ENCODE measurements at places on chromosomes 12 and 14. TPM values are rescaled to one million over a fixed set of nuclear protein-coding genes. Genes with fewer than 3 reads are reported as not detected.

PRB2 gene
- not detected for total RNA-seq

LMBR1L gene
- 30.2 TPM for total RNA-seq

KLRG1 gene
- 2.7 TPM for total RNA-seq

TTC8 gene
- total RNA-seq = 15.9 TPM

CLEC2A gene
- not detected for total RNA-seq

KRT82 gene
- total RNA-seq = not detected

CISTR gene
- not detected for total RNA-seq

TMEM63C gene
- 0.71 TPM for total RNA-seq

WNT5B gene
- total RNA-seq = 38.8 TPM

RPGRIP1 gene
- 0.18 TPM for total RNA-seq

LRRIQ1 gene
- total RNA-seq = 0.53 TPM

TSPAN19 gene
- 0.04 TPM for total RNA-seq

ALDH1L2 gene
- 7.5 TPM for total RNA-seq

CLMN gene
- 3.2 TPM for total RNA-seq

GRCh38 chr12:47359310-47360092 is 279.7 kb upstream of the AMIGO2 start:
- no peaks in the 10 kb centered on the region for H3K4me1 ChIP-seq
- DNase-seq = no peak
- no peaks in the 10 kb centered on the region for H3K27me3 ChIP-seq
- H3K27ac ChIP-seq = no peak overlapping the region

GRCh38 chr12:117417004-117417403 is 55.6 kb upstream of the NOS1 start:
- H3K36me3 ChIP-seq = no peaks in the 10 kb centered on the region
- H3K27ac ChIP-seq = no peak overlapping the region
- DNase-seq = no peak
- peaks cover 10% of the 10 kb centered on the region for H3K4me1 ChIP-seq
- H3K4me3 ChIP-seq = no peak overlapping the region

DNA sequence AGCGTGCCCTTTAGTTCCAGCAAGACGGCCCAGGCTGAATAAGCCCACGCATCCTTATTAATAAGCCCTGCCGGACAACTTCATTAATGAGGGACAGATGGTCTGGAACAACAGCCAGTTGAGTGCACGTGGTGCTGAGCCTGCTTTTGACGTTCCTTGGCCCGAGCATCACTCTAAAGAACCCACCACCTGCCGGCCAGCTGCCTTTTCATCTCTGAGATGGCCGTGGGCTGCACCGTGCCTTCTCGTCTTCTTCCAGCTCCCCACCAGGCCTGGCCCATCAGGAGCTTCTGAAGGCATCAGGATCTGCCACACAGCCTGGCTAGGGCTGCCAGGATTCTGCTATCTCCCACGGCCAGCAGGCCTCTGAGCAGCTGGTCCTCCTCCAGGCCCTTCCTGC is 80.0 kb downstream of the AACS start:
- H3K4me3 ChIP-seq = no peak overlapping the region
- H3K27ac ChIP-seq = no peak overlapping the region
- no peaks in the 10 kb centered on the region for H3K36me3 ChIP-seq
- DNase-seq = peak; percentile 58

- no peak overlapping the region for H3K27ac ChIP-seq
- no peak overlapping the region for H3K4me3 ChIP-seq
- H3K36me3 ChIP-seq = no peaks in the 10 kb centered on the region
- H3K27me3 ChIP-seq = no peaks in the 10 kb centered on the region
- H3K4me1 ChIP-seq = peaks cover 2% of the 10 kb centered on the region
These were observed 396.1 kb downstream of the TMTC2 start for GRCh38 chr12:83082690-83083276.

DNA sequence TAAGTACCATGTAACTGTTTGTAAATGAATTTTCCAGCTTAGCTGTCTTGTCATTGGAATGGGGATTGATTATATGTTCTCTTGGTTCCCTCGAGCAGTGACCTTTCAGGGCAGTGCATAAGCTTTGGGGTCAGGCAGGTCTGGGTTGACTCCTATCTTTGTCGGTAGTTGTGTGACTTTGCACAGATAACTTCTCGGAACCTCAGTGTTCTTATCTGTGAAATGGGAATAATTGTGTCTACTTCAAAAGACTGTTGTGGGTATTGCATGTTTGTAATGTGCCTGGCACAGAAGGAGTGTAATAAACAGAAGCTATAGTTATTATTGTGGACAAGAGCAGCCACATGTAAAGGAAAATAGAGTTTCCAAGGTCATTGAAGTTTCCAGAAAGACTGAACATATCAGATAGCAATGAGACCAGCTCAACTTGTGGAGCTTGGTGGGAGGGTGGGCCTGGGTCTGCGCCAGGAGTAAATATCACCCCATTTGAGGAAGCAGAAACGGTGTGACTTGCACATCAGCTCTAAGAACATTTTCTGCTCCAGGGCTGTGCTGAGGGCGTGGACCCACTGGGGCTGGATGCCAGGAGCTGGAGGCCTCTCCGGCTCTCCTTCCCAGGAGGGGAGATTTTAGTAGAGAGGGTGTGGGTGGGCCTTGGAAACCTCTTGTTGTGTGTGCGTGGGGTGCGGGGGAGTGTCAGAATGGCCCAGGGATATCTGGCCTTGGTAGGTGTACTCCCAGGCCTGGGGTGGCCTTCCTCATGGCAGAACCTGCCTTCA is 19.7 kb downstream of the FOS start:
- H3K4me1 ChIP-seq = peaks cover 31% of the 10 kb centered on the region
- no peak overlapping the region for H3K4me3 ChIP-seq
- peak; percentile 42 for DNase-seq
- H3K27me3 ChIP-seq = no peaks in the 10 kb centered on the region

- peaks cover 8% of the 10 kb centered on the region for H3K27me3 ChIP-seq
- no peak for DNase-seq
These were observed 2.4 kb upstream of the CALCOCO1 start for GRCh38 chr12:53729644-53730043.

GRCh38 chr14:95518045-95518751 is 1.7 kb upstream of the SYNE3 start:
- H3K36me3 ChIP-seq = no peaks in the 10 kb centered on the region
- no peak overlapping the region for H3K27ac ChIP-seq
- peaks cover 43% of the 10 kb centered on the region for H3K4me1 ChIP-seq
- H3K4me3 ChIP-seq = no peak overlapping the region

DNA sequence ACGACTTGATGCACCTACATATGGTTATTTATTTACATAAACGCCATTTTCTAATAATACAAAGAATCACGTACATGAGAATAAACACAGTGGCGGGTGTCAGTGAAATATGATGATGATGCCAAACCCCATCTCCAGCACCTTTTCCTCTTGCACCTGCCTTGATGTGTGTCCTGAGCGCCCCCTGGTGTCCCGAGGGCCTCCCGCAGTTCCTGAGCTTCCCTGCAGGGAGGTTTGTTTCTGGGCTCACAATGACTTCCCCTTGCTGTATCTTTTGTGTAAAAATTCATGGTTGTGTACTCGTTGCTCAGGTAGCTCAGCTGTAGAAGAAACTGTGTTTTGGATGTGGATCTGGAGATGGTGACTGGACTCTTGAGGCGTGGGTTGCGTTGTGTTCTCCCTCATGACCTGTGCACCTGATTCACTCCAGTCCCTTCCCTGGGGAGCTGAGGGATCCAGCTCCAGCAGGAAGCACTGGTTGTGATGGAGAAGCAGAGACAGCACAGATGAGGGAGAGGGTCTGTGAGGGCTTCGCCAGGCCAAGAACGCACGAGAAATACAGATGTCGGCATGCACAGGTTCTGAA is 1037.8 kb downstream of the TMEM121 start:
- H3K4me1 ChIP-seq = no peaks in the 10 kb centered on the region
- no peak overlapping the region for H3K4me3 ChIP-seq
- no peaks in the 10 kb centered on the region for H3K36me3 ChIP-seq
- no peak for DNase-seq
- H3K27me3 ChIP-seq = no peaks in the 10 kb centered on the region

DNA sequence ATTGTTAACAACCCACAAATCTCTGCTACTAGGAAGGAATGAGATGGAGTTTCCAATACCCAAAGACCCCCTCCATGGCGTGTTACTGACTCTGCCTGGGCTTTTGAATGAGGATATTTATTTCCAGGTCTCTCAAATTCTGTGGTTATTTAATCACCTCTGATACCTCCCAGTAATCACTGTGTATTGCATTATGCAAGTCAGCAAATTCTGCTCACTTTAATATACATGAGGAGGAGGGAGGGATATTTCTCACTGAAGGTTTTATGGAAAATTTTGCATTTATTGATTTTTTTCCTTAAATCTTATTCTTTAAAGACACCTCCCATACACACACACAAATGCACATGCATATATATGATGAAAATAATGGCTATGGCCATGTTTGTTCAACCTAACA is 962.9 kb downstream of the VRK1 start:
- H3K27ac ChIP-seq = no peak overlapping the region
- peaks cover 4% of the 10 kb centered on the region for H3K27me3 ChIP-seq
- H3K36me3 ChIP-seq = no peaks in the 10 kb centered on the region
- H3K4me1 ChIP-seq = no peaks in the 10 kb centered on the region
- DNase-seq = no peak

GRCh38 chr12:19885093-19885812 is 446.0 kb downstream of the AEBP2 start:
- peaks cover 17% of the 10 kb centered on the region for H3K4me1 ChIP-seq
- no peaks in the 10 kb centered on the region for H3K27me3 ChIP-seq
- H3K36me3 ChIP-seq = no peaks in the 10 kb centered on the region
- H3K4me3 ChIP-seq = no peak overlapping the region

- H3K36me3 ChIP-seq = peaks cover 42% of the 10 kb centered on the region
- H3K27ac ChIP-seq = no peak overlapping the region
- H3K4me3 ChIP-seq = no peak overlapping the region
- peaks cover 6% of the 10 kb centered on the region for H3K4me1 ChIP-seq
- no peaks in the 10 kb centered on the region for H3K27me3 ChIP-seq
These were observed 5.7 kb upstream of the VTI1B start for GRCh38 chr14:67680121-67680602.

DNA sequence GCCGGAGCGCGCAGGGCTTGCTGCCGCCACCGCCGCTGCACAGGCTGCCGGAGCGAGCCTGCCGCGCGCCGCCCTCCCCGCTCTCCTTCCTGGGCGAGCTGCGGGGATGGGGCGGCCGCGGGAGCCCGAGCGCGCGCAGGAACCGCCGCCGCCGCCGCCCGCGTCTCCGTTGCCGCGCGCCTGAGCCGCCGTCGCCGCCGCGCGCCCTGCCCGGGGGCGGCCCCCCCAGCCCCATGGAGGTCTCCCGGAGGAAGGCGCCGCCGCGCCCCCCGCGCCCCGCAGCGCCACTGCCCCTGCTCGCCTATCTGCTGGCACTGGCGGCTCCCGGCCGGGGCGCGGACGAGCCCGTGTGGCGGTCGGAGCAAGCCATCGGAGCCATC is 352 bp downstream of the PLXNC1 start:
- peaks cover 27% of the 10 kb centered on the region for H3K4me1 ChIP-seq
- no peak for DNase-seq
- no peaks in the 10 kb centered on the region for H3K36me3 ChIP-seq
- H3K27ac ChIP-seq = no peak overlapping the region
- H3K4me3 ChIP-seq = peak overlapping the region; percentile 57

DNA sequence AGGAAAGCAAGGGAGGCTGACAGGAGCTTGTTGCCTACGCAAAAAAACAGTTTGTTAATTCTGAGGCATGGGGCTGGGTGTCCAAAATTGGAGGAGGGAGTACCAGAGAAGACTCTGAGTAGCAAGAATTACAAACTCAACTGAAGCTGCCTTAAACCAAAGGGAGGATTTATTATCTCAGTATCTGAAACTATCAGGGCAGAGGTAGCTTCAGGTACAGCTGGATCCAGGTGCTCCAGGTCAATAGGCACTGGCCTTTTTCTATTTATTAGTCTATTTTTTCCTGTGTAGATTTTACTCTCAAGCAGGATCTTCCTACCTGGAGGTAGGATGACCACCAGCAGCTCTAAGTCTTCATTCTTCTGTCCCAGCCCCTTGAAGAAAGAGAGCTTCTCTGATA is 135.3 kb upstream of the NCOR2 start:
- DNase-seq = no peak
- no peak overlapping the region for H3K4me3 ChIP-seq
- H3K4me1 ChIP-seq = peaks cover 32% of the 10 kb centered on the region
- no peak overlapping the region for H3K27ac ChIP-seq
- no peaks in the 10 kb centered on the region for H3K27me3 ChIP-seq
- H3K36me3 ChIP-seq = no peaks in the 10 kb centered on the region

DNA sequence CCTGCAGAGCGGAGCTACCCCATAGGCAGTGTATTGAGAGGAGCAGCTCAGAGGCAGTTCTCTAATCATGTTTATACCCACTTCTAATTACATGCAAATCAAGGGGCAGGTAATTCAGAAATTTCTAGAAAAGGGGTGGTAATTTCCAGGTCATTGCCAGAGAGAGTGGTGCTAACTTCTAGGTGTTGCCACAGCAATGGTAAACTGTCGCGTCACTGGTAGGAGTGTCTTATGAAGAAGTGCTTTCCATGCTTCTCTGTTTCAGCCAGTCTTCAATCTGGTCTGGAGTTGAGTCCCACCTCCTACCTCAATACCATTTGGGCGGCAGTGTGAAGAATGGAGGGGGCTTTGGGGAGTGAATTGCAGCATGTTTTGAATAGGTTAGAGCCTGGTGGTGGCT is 8.5 kb upstream of the AMN1 start:
- peaks cover 2% of the 10 kb centered on the region for H3K27me3 ChIP-seq
- no peak for DNase-seq
- no peaks in the 10 kb centered on the region for H3K36me3 ChIP-seq

GRCh38 chr12:29222200-29222599 is 73.1 kb downstream of the FAR2 start:
- H3K36me3 ChIP-seq = no peaks in the 10 kb centered on the region
- no peaks in the 10 kb centered on the region for H3K4me1 ChIP-seq
- H3K4me3 ChIP-seq = no peak overlapping the region
- H3K27ac ChIP-seq = no peak overlapping the region

DNA sequence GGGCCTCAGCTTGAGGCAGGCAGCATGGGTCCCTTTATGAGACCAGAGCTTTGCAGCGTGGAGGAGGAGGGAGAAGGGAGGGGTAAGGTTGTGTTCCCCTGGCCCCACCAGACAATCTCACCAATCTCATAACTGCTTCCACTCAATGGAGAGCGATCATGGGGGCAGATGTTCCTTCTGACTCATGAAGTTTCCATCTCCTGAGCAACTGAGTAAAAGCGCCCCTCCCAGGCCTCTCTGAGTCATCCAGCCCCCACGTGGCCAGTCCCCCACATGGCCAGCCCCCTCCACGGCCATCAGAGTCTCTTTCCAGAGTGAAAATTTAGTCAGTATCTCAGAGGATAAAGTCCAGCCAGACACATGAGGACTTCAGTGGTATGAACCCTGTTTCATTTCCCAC is 39.2 kb upstream of the PLXNC1 start:
- H3K36me3 ChIP-seq = no peaks in the 10 kb centered on the region
- no peak overlapping the region for H3K4me3 ChIP-seq
- H3K27ac ChIP-seq = no peak overlapping the region
- no peak for DNase-seq
- no peaks in the 10 kb centered on the region for H3K4me1 ChIP-seq

GRCh38 chr14:52068615-52069306 is at the start of gene NID2:
Gene NID2, minus strand, starts transcription at chr14:52069059. Its CDS starts 65 bp downstream, at chr14:52068994.
- peaks cover 33% of the 10 kb centered on the region for H3K27me3 ChIP-seq
- peak within 1 kb of the TSS; percentile 68 for H3K4me3 ChIP-seq
- H3K27ac ChIP-seq = peak within 1 kb of the TSS; percentile 86

- no peak overlapping the region for H3K27ac ChIP-seq
- no peak overlapping the region for H3K4me3 ChIP-seq
- no peaks in the 10 kb centered on the region for H3K36me3 ChIP-seq
- no peaks in the 10 kb centered on the region for H3K4me1 ChIP-seq
These were observed 52.8 kb upstream of the SLC2A13 start for GRCh38 chr12:40158592-40159111.

- H3K36me3 ChIP-seq = peaks cover 50% of the 10 kb centered on the region
- H3K4me3 ChIP-seq = peak overlapping the region; percentile 73
- peak; percentile 96 for DNase-seq
- peak overlapping the region; percentile 99 for H3K27ac ChIP-seq
- peaks cover 74% of the 10 kb centered on the region for H3K4me1 ChIP-seq
These were observed 2.8 kb downstream of the TNS2 start for GRCh38 chr12:53052419-53053217.

All from muscle of leg (tissue), 16 donors.